ENCODE measurements at places on chromosomes 6 and 20.
A peak's percentile ranks its signal among the peaks of the same experiment; 100 is the strongest.

DNA sequence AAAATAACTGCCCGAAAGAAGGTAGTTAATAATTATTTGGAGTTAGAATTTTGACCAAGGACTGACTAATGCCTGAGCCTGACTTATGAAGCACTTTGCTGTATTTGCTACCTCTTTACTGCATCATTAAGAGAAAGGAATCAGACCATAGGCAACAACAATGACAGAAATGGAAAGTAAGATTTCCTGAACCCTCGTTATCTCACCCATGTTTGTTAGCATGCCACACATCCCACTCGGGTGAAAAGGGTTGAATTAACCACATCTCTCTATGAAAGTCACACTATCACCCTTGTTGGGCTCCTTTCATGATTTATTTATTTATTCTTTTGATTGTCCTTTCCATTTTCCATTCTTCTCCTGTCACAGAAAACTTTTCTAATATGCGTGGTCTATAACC is 59.6 kb downstream of the OLIG3 start:
- no peak for DNase-seq

- DNase-seq: no peak
Measured at GRCh38 chr6:5083813-5084359, 1.3 kb upstream of the PPP1R3G start.

- DNase-seq: no peak
Measured at GRCh38 chr6:142803032-142803431, 141.9 kb downstream of the HIVEP2 start.

GRCh38 chr6:90559931-90560330 is 26.9 kb downstream of the MAP3K7 start:
- no peak for DNase-seq

DNA sequence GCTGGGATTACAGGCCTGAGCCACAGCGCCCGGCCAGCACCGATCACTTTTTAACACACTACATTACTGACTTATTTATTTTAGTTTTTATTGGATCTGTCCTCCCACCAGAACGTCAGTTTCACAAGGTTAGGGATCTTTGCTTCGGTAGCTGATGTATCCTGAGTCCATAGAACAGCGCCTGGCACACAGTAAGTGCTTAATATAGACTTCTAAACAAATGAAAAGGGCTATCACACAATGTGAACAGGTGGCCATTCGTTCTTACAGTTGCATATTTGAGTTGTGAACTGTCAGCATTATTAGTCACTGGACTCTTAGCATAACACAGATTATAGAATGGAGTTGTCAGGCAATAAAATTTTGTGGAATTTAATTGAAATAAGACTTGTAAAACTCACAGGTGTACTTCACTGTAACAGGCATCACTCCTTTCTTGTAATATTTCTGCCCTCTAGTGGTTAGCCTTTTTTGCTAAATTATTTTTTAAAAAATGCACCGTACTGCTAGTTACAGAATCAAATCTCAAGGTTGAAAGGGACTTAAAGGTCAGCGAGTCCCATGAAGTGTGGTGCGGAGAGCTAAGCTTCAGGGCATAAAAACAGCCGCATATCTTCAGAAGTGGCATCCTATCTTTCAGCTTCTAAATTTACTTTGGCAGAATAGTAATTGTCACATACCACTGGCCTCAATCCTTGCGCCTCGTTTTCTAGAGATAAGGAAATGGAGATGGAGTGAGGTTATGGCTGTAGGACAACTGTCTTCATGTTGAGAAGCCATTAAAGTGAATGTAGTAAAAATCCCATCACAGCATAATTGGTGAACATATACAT is 3.4 kb upstream of the TBC1D7 start:
- DNase-seq: peak; percentile 44

GRCh38 chr6:81720427-81720826 is 32.1 kb downstream of the TENT5A start:
- DNase-seq: no peak

DNA sequence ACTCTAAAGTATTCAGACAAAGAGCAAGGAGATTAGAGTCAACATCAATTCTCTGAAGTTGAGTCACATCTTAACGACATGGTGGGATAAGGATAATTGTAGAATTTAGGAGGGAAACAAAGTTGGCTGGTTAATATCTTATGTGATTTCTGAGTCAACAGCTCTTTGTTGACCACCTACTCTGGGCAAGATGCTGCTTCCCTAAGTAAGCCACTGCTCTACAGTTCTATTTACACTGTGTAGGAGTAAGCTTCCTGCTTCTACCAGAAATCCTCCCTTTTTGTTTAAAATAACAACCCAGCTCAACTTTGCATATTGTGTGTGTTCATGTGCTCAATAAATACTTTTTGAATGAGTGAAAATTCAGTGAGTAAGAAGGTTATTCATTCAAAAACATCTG is 3.1 kb downstream of the HS3ST5 start:
- no peak for DNase-seq

DNA sequence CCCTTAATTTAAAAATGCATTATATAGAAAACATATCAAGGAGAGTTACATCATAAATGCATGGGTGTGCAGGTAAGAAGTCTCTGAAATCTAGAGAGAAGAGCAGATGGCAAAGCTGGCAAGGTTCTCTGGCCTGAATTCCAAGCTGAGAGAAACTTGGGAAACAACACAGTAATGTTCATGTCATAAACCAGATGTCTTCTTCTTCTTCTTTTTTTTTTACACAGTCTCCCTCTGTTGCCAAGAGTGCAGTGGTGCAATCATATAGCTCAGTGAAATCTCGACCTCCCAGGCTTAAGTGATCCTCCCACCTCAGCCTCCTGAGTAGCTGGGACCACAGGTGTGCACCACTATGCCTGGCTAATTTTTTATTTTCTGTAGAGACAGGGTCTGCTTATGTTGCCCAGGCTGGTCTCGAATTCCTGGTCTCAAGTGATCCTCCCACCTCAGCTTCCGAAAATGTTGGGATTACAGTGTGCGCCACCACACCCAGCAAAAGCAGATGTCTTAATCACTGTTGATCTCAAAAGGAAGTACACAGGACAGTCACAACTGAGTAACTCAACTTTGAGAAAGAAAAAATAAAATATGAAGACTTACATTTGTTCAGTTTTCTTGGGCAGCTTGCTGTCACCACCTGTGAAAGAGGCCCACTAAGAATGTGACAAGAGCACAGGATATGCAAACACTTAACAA is 77.3 kb downstream of the DNAAF9 start:
- DNase-seq: peak; percentile 10

DNA sequence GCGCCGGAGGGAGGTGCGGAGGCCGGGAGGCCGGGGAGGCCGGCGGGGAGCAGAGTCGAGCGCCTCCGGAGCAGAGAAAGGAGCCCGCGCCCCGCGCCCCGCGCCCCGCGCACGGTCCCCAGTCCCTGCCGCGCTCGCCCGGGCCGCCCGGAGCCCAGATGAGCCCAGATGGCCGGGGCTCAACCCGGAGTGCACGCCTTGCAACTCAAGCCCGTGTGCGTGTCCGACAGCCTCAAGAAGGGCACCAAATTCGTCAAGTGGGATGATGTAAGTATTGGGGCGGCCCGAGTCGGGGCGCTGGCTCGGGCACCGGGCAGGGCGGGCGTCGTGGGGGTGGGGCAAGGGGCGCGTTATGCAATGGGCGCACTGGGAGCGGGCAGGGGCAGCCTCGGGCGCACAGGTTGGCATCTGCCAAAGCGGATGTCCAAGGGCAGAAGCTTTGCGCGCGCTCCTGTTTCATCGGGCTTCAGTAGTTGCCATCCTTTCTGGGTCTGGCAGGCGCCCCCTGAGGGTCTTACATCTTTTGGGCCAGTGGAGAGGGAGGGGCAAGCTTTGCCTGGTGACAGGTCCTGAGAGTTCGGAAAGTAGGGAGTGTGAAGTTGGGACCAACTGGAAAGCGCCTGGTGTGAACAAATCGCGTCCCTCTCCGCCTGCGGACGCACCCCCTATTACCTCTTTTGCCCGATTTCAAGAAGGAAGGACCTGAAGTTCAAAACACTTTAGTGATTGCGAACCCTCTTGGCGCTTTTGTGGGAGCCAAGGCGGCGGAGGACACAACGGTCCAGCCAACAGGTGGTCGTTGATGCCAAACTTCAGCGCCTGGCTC is 631 bp downstream of the PLCB1 start:
- DNase-seq: no peak

- no peak for DNase-seq
Measured at GRCh38 chr6:2471472-2471871, 226.1 kb upstream of the GMDS start.

GRCh38 chr6:8207191-8207868 is 105.0 kb upstream of the EEF1E1 start:
- no peak for DNase-seq

- DNase-seq: peak; percentile 31
Measured at GRCh38 chr6:40962241-40962640, 76.8 kb downstream of the UNC5CL start.

GRCh38 chr6:152310371-152310954 is 326.7 kb downstream of the SYNE1 start:
- no peak for DNase-seq

Data from A673 (cell line).